Activated CD4-positive, alpha-beta T cell treated with anti-CD3 and anti-CD28 coated beads, Interleukin-2, amount 50 U/mL, for 24 hours (primary cell): ENCODE measurements at places on chromosomes 3 and 15.

- no peak for DNase-seq
Measured at GRCh38 chr3:123876858-123877257, 7.3 kb downstream of the MYLK start.

DNA sequence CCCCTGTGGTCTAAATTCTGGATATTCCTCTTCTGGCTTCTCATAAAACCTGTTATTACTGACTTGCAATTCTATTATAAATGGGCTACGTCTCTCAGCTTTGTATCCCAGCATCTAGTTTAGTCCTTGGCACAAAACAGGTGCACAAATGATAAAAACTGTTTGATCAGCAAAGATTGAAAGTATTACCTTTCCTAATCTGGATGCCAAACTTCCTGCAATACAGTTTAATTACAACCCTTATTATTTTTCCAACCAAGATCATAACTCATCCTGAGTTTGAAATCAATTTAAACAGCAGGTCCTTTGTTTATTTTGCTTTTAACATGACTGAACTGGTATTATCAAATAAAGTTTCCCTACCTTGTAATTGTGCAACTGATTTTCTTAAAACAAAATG is 132.6 kb downstream of the ATP1B3 start:
- no peak for DNase-seq

- DNase-seq, result no peak
Measured at GRCh38 chr15:41545218-41545617, 1.2 kb upstream of the RPAP1 start.

DNA sequence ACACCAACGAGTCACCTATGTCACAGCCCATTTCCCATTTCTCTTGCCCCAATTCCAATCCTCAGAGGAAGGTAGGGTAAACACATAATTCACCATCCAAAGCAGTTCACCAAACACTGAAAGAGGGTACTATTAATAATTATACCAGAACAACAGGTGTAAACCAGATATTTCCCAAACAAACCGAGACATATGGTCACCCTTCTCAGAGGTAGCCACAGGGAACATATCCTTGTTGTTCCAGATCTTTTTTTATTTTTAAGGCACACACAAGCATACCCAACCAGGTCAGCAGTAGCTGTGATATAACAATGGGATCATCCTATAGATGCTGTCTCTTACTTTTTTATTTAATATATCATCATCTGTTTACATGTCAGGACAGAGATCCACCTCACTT is 24.7 kb downstream of the MAGI1 start:
- DNase-seq, result no peak

DNA sequence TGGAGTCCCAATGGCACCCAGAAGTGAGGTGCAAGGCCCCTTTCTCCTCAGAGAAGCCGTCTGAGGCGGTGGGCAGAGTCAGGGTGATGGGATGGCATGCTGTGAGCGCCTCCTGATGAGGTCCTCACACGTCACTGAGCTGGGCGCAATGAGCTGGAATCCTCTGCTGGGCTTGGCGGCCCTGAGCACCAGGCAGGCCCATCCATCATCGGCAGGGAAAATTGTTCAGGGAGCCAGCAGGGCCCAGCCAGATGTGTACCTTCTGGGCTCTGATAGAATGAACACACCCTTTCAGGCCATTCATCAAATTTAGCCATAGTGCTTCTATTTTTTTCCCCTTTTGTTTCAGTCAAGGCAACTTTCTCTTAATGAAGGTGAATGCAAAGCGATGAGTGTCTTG is 43.7 kb downstream of the FAM3D start:
- DNase-seq, result no peak

- no peak for DNase-seq
Measured at GRCh38 chr3:16728770-16729745, 123.8 kb upstream of the DAZL start.

GRCh38 chr15:73153024-73153423 is 100.8 kb downstream of the NEO1 start:
- DNase-seq, result no peak

DNA sequence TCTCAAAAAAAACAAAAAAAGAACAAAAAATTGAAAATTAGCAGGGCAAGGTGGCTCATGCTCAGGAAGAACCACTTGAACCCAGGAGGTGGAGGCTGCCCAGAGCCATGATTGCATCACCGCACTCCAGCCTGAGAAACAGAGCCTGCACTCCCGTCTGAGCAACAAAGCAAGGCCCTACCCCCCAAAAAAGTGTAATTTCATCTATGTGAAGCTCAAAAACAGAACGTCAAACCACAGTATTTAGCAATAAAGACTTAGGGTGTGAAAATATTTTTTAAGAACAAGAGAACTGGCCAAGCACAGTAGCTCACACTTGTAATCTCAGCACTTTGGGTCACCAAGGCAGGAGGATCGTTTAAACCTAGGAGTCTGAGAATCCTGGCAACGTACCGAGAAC is 38.2 kb downstream of the STAG1 start:
- DNase-seq, result no peak

DNA sequence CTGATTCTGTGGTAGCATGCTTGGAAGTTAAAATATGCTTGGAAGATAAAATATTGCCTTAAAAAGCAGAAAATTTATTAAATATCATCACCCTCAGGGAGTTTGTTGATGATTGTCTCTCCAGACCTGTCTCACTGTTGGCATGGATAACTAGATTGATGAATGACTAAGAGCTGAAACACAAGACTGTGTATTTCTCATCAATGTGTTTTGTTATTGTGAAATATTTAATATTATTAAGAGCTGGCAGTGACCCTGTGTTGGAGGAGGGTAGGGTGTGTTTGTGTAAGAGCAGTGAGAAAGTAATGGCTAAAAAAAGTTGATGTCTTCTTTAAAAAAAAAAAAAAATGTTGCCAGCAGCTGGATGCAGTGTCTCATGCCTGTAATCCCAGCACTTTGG is 82.2 kb downstream of the ITPR1 start:
- DNase-seq, result no peak

DNA sequence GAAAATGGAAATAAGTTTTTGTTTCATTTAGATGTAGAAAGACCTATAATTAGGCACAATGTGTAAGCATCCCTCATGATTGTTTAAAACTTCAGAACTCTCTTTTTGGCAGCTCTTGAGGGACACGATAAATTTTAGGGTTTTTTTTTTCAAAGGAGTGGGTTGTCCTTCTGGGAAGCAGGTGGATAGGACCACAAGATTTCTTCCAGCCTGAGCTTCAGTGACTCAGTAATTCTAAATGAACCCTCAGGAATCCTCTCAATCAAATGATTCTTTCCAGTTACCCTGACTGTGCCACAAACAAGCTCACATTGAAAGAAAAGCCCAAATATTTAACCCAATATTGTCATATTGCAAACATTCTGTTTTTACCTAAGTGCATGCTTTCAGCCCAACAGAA is 45.1 kb downstream of the COL8A1 start:
- DNase-seq, result no peak

DNA sequence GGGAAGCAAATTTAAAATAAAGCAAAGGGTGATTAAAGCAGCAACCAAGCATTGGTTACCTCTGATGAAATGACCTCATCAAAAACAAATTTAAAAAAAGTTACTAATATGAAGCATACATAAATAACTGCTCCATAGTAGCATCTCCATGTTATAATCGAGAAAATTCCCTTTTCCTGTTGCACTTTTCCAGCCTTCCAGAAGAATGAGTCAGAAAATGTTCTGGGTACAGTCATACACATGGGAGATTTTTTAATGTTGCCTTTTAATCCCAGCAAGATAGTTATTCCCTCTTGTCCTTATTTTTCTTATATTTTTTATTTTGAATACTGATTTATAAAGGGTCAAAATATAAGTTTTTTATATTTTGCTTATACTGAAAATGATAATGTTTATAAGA is 2.6 kb upstream of the TMCO5A start:
- DNase-seq, result no peak

DNA sequence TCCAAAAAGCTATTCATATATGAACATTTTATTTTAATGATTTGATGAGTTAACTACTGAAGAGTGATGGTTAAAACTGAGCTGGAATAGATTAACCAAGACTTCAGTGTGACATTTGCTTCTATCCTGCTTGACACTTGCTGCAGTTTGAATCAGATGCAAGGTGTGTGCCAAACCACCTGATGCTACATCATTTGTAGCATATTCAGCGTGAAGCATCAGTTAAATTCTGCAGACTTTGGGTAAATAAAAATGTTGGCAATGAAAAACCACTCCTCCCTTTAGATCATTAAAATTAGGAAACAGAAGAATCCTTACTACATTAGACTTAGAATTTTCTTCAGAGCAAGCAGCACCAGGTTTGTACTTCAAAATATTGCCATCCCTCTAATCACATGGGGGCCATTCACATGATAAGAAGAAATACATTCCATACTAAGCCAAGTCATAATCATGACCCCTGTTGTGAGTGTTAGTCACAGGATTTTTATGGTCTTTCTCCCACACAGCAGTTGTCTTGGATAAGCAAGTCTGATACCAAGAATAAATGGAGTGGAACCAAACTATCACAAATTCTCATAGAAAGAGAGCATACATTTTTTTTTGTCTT is 160.7 kb upstream of the TNIK start:
- DNase-seq, result no peak

GRCh38 chr3:197908957-197909701 is 40.9 kb upstream of the RPL35A start:
- DNase-seq, result no peak

GRCh38 chr15:56042982-56043980 is 49.9 kb upstream of the NEDD4 start:
- no peak for DNase-seq

GRCh38 chr3:12288182-12289129 is at the start of gene PPARG:
Gene PPARG, plus strand, starts transcription at chr3:12289070. Its CDS starts 90,642 bp downstream, at chr3:12379712.
- no peak for DNase-seq

GRCh38 chr3:51501833-51502561 is 2.2 kb upstream of the DCAF1 start:
- peak; percentile 77 for DNase-seq

- peak; percentile 11 for DNase-seq
Measured at GRCh38 chr3:36700537-36701248, 63.7 kb downstream of the DCLK3 start.

DNA sequence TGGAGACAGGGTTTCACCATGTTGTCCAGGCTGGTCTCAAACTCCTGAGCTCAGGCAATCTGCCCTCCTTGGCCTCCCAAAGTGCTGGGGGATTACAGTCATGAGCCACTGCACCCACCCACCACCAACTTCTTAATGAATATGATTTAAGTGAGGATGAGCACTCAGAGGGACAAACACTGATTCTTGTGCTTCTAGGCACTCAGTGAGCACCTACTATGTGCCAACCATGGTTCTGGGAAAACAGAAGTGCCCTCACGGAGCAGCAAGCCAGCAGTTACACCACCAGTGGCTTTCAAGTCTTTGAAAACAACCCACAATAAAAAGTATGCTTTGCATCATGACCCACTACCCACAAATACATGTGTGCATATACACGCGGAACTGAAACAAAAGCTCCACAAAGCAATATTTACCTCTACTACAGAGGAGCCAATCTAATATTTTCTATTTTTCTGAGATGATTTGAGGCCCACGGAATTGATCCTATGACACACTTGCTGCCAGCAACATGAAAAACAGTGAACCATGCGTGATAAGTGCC is 91.9 kb downstream of the MEGF11 start:
- no peak for DNase-seq

GRCh38 chr15:37452498-37452897 is 352.1 kb upstream of the MEIS2 start:
- no peak for DNase-seq

- DNase-seq, result no peak
Measured at GRCh38 chr3:189108067-189108466, 63.7 kb upstream of the TPRG1 start.

- no peak for DNase-seq
Measured at GRCh38 chr15:48459571-48460442, 128.6 kb downstream of the DUT start.

GRCh38 chr15:67803996-67804843 is 21.1 kb upstream of the SKOR1 start:
- no peak for DNase-seq

DNA sequence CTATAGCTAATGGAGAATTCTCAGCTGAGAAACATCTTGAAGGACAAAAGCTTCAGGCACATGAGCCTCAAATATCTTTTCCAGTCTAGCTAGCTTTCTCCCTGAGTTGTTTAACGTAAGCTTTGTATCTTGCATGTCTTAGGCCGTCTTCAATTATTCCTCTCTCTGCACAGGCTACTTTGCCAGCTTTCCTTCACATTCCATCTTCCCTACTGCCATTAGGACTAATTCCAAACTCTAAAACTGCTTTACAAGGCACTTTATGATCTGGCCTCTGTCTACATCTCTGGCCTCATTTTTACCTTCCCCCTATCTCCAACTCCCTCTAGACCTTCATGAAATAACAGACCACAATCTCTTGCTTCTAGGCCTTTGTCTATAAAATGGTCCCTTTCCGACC is 171.4 kb downstream of the GREM1 start:
- no peak for DNase-seq

- no peak for DNase-seq
Measured at GRCh38 chr15:97446138-97446537, 514.4 kb upstream of the ARRDC4 start.

DNA sequence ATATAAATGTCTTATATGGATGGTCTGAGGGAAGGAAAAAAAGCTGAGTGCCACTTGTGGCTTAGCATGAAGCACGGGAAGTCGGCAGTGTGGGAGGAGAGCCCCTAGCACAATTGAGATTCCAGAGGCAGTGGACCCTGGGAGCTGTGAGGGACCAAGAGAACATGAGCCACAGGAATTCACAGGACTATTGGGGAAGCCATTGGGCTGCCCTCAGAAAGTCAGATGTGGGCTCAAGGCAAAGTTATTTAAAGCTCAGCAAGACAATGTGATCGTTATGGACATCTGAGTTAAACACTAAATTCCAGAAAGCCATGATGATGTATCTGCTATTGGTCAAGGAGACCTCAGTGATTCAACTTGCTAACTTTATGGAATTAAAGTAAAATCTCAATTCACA is 380.8 kb upstream of the IL12A start:
- no peak for DNase-seq

DNA sequence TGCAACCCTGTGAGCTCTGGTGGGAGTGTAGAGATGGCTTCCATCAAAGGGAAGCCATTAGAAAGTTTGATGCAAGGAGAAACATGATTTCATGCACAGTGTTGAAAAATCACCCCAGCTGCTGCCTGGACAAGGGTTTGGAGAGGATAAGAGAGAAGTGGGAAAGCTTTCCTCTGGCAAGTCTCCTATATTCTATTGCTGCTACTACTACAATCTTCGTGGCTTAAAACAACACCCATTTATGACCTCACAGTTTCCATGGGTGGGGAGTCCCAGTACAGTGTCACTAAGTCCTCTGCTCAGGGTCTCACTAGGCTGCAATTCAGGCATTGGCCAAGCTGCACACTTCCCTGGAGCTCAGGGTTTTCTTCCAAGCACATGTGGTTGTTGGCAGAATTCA is 229.3 kb downstream of the TAFA4 start:
- DNase-seq, result no peak

- DNase-seq, result no peak
Measured at GRCh38 chr3:69252631-69253030, 130.2 kb upstream of the LMOD3 start.

DNA sequence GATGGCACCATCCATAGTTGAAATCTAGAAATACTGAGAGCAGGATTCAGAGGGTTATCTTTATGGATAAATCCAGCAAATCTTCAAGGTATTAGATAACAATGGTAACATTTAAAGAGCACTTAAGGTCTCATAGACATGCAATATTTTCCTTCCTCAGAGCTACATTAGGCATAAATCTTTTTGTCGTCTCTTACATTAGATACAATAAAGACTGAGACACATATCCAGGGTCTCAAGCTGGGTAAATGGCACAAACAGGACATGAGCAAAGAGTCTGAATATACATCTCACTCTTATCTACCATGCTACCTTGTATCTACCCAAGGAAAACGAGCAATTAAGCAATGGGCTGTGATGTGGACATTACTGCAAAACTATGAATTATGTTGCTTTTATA is 927.3 kb upstream of the EPHA6 start:
- no peak for DNase-seq
